Dorsolateral prefrontal cortex (tissue), 122 donors: ENCODE measurements at places on chromosomes 1 and 21. TPM values are rescaled to one million over a fixed set of nuclear protein-coding genes. Genes with fewer than 3 reads are reported as not detected.

GRCh38 chr21:42102526-42102925 is 31.4 kb downstream of the UMODL1 start:
- no peak for DNase-seq

GRCh38 chr1:211529453-211529852 is 37.5 kb upstream of the RD3 start:
- DNase-seq = peak; percentile 67

- no peak for DNase-seq
These were observed 77.6 kb upstream of the CHRM3 start for GRCh38 chr1:239308701-239309333.

DNA sequence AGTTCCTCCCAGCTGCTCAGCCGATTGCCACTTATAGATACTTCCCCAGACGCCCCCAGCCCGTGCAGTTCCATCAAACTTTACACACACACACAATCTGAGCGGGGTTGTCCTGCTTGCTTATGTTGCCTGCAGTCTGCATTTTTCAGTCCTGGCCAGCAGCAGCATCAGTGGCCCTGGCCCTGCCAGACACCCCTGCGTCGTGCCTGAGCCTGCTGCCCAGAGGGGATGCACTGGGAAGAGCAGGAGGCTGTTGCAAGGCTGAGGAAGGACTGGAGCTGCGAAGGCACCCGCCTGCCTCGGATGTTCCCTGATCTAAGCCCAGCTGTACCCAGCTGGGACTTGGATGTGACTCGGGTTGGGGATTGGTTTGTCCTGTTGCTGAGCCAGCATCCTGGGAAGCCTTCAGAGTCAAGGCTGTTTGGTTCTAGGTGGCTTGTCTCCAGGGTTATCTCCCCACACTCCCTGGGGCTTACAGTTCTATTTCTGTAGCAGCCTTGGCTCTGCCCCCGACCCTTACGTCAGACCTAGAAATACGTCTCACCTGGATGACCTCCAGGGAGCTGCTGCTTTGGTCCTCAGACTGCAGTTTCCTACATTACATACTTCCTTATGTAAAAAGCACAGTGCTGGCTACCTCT is 42.3 kb downstream of the MAN1C1 start:
- peak; percentile 64 for DNase-seq

GRCh38 chr1:28280977-28281381 is 21.7 kb downstream of the SESN2 start:
- no peak for DNase-seq

DNA sequence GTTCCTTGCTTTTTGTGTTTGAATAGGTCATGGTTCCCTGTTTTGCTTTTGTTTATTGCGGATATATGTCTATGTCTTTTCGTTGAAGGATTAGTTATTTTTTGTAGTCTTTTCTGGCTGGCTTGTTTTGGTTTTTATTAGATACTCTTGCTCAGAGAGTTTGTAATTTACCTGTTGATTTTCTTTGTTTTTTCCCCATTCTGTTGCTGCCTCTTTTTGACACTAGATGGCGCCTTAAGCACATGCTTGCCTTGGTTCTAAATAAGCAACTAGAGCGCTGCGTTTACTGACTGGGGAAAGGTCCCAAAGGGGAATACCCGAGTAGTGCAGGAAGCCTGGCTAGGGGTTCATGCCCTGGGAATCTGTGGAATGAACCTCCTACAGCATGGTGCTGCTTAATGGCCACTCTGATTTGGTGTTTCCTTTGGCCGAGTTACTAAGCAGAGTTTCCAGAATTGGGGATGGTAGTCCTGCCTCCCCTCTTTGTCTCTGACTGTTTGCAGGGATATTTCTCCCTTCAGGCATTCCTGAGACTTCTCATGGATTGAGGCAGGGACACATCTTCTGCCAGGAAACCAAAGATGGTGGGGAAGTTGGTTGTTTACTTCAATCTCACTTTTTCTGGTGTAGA is 143.2 kb downstream of the PTPRU start:
- no peak for DNase-seq

- no peak for DNase-seq
These were observed 2.2 kb upstream of the G0S2 start for GRCh38 chr1:209672705-209673630.

PPIAL4G gene
- 0.90 TPM for total RNA-seq

FCGR3A gene
- total RNA-seq = 27.7 TPM

ALDH4A1 gene
- 39.0 TPM for total RNA-seq

EXO5 gene
- total RNA-seq = 8.1 TPM

LDLRAP1 gene
- total RNA-seq = 24.6 TPM

CSF3R gene
- total RNA-seq = 10.2 TPM
